Fibroblast of skin of left biceps (primary cell): ENCODE measurements at places on chromosomes 11 and 22.

DNA sequence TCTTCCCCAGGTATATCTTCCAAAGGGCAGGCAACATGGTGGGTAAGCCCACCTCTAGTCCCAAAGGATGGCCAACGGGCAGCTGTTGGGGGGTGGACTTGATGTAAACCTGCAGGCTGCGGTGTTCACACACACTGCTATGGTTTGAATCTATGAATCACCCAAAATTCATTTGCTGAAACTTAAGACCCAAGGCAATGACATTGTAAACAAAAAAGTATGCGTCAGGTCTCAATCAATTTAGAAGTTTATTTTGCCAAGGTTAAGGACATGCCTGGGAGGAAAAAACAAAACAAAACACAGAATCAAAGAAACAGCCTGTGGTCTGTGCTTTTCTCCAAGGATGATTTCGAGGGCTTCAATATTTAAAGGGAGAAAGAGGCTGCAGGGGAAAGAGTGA lies 18.3 kb downstream of the RCN1 start:
- no peak for DNase-seq

DNA sequence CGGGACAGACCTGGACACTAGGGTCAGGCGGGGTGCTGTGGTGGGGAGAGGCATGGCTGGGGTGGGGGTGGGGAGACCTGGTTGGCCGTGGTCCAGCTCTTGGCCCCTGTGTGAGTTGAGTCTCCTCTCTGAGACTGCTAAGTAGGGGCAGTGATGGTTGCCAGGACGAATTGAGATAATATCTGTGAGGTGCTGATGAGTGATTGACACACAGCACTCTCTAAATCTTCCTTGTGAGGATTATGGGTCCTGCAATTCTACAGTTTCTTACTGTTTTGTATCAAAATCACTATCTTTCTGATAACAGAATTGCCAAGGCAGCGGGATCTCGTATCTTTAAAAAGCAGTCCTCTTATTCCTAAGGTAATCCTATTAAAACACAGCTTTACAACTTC lies 3.9 kb downstream of the FADD start:
- DNase-seq, result no peak

GRCh38 chr11:63551889-63552266 lies 11.3 kb downstream of the PLAAT2 start:
- no peak for DNase-seq

GRCh38 chr11:72829178-72829577 lies 15.0 kb downstream of the ATG16L2 start:
- DNase-seq, result no peak
